ENCODE measurements at places on chromosomes 6 and 20.

GRCh38 chr6:127768223-127768622 is 132.6 kb downstream of the THEMIS start:
- no peak for DNase-seq

DNA sequence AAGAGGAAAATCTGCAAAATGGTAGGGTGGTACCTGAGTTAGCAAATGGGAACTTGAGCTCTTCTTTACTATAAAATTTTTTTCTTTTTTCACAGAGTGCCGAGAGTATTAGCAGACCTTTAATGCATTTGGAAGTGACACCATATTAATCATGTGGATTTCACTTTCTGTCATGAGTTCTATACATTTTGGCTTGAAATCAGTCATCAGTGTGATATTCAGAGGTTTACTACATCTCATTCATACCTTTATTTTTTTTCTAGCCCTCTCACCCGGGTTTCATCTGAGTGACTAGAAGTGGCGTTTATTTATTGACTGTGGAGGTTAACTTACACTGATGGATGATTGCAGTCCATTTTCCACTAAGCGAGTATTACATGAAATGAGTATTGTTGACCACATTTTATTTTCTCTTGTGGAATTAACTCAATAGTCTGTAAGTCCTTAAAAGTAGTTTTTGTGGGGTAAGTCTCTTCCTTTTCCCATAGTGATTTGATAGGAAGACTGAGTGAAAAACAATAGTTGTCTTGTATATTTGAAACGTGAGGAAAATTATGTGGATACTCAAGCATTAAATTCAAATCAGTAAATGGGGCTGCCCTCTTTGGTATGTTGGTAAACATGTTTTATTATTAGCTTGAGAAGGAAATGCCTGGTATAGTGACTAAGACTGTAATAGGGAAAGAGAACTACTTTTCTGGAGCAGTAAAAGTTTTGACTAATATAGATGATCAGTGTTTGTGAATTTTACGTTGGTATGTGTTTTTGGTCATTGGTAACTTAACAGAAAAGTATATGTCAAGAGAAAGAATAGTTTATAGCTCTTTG is 55.5 kb downstream of the JARID2 start:
- DNase-seq = peak; percentile 89

DNA sequence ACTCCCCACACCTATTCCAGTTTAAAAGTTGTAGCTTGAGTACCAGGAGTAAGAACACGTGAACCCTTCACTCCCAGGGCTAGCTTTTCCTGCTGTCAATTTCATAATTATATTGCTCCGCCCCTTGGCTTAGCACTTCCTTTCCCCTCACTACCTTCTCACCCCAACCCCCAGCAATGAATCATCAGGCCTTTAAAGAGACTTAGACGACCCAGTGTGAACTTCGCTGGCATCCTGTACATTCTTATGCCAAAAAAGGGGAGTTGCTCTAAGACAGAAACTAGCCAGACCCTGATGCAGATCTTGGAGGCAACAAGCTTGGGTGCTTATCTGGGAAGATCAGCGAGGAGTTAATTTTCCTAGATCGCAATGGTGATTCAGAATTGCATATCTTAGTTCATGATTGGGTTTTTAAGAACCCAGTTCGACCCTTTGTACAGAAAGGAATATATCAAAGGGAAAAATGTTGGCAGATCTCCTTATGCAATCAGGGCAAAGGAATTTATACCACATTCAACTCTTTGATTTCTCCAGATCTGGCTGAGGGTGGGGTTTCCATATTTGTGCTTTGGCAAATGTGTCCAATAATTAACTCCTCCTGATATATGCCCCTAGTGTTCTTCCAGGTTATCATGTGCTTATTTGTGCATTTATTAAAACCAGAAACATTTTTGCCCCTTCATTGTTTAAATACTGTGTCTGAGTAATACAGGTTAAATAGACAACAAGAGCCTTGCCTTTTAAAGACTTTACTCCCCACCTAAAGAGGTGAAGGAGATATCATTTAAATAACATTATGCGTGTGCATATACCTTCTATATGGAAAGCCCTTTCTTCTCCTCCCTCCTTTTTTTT is 8.1 kb upstream of the ATXN1 start:
- peak; percentile 85 for DNase-seq

GRCh38 chr20:24684421-24684871 is 215.0 kb downstream of the SYNDIG1 start:
- DNase-seq = no peak

DNA sequence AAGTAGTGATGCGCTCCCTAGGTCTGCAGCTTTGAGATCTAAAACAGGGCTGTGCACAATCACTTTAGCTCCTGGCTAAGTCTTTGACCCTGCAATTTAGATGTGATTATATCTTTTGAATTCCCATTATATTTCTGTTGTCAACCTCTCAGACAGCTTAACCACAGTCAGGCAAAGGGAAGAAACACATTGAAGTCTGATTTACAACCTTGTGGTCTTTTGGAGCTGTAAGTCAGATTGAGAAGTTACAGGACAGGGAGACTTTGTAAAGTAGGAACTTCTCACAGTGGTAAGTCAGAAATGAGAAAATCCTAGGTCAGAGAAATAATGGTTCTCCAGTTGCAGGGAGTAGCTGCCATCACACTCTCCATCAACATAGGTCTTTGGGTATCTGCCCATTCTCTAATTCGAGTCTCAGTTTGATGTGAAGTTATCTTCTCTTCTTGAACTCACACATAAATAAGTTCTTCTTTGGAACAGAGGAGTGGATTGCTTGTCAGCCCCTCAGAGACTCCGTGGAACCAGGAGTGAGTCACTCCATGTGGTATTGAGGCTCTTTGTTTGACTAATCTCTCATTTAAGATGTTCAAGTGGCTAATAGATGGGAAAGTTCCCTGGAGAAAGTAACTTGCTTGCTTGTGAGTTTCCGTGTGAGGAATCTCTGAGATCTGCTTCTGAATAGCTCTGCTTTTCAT is 35.0 kb upstream of the SGK1 start:
- peak; percentile 61 for DNase-seq

DNA sequence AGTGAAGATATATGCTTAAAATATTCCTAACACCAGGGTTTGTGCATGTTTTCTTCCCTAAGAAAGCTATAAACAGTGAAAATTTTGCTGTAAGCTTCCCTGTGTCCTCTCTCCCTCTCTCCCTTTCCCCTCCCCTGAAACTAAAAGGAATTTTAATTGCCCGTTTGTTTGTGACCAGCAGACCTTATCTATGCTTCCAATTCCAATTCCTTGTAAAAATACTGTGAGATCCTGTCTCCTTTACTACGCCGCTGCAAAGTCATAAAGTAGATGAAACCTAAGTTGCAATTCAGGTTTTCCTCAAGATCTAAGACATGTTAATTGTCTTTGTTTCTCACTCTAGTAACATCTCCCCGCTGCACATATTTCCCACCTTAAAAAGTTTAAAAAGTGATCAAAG is 82.3 kb downstream of the DNAH8 start:
- DNase-seq = no peak

DNA sequence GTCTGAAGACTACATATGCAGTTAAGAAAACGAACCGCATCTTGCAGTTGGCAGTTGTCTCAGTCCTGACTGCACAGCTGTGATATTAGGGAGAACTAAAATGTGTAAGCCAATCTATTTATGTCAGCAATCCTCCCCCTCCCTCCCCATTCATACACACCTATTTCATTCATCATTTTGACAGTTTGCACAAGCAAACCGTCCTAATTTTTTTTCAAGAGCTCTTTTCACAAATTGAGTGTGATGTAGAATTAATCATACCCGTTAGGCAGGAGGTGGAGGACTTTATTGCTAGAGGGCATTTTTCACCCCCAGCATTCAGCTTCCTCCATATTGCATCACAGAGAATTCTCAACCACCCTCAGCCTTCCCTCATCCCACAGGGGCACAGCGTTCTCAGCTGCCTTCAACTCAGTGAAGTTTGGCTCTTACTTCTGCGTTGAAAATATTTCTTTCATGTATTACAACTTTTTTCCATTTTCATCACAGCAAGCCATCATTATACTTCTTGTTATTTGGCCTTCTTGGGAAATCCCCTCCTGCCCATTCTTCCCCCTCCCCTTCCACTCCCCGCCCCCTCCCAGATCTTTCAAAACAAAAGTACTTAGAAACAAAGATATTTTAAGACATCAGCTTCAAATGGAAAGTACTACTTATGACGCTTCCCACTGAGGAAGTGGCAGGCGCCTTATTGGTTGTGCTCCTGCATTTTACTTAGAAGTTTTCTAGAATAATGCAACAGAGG is 37.5 kb downstream of the NOX3 start:
- DNase-seq = peak; percentile 85

DNA sequence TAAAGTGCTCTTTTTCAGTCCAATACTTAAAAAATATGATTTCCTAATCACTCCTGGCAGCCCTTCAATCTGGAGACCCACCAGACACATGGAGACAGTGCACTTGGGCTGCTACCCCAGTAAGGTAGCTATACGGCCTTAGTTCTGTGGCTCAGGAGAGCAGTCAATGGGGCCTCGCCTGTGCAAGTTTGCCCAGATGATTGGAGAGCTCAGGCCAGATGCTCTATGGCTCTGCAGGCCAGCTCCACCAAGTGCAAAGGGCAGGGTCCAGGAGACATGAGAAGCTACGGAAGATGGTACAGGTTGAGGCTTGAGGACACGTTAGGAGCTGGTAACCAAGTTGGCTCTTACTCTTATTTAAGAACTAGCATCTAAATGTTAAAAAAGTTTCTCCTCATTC is 30.7 kb downstream of the STK38 start:
- DNase-seq = no peak

DNA sequence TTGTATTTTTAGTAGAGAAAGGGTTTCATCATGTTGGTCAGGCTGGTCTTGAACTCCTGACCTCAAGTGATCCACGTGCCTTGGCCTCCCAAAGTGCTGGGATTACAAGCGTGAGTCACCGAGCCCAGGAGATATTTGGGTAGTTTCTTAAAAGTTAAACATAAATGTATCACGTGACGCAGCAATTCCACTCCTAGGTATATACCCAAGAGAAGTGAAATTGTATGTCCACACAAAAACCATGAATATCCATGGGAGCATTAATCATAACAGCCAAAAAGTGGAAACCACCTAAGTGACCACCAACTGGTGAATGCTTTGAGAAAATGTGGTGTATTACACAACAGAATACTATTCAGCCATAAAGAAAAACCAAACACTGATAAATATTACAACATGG is 164.8 kb downstream of the MRPL14 start:
- no peak for DNase-seq

GRCh38 chr6:29839917-29840316 is 12.3 kb downstream of the HLA-G start:
- DNase-seq = no peak

- no peak for DNase-seq
Measured at GRCh38 chr20:53399083-53399482, 194.6 kb downstream of the ZNF217 start.

DNA sequence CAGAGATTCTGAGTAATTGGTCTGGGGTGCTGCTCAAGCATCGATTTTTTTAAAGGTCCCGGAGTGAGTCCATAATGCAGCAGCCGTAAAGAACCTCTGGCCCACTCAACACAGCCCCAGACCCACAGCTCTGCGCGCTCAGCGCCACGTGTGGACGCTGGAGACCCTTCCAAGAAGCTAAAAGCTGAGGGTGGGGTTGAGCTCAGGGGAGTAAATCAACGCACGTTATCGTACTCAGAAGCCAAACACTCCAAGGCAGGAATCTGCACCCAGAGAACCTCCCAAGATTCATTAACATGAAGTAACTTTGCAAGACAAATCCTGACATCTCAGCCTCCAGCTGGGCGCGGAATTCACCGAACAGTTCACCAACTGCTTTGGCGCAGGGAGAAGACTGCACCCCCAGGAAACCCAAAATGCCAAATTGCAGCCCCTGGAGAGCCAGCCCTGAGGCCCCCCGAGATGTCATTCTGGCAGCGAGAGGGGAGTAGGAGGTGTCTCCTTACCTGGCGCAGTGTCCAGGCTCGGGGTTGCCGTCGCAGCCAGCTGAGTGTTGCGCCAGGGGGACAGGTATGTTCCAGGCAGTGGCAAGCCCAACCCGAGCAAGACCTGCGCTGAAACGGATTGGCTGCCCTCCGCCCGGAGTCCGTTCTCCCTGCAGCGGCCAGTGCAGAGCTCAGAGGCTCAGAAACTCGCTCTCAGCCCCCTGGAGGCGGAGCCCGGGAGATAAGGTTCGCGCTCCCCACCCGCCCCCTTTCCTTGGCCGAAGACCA is at the start of gene COL21A1:
Gene COL21A1 (minus strand): TSS at position 700 of the 773 bp plus-strand sequence. CDS start 64,962 bp downstream, outside the sequence.
- DNase-seq = no peak

Measured in activated CD4-positive, alpha-beta T cell treated with anti-CD3 and anti-CD28 coated beads, Interleukin-2, amount 50 U/mL, for 16 hours (primary cell).